Amygdala (tissue), 56 donors: ENCODE measurements at places on chromosomes 7 and 10.

DNA sequence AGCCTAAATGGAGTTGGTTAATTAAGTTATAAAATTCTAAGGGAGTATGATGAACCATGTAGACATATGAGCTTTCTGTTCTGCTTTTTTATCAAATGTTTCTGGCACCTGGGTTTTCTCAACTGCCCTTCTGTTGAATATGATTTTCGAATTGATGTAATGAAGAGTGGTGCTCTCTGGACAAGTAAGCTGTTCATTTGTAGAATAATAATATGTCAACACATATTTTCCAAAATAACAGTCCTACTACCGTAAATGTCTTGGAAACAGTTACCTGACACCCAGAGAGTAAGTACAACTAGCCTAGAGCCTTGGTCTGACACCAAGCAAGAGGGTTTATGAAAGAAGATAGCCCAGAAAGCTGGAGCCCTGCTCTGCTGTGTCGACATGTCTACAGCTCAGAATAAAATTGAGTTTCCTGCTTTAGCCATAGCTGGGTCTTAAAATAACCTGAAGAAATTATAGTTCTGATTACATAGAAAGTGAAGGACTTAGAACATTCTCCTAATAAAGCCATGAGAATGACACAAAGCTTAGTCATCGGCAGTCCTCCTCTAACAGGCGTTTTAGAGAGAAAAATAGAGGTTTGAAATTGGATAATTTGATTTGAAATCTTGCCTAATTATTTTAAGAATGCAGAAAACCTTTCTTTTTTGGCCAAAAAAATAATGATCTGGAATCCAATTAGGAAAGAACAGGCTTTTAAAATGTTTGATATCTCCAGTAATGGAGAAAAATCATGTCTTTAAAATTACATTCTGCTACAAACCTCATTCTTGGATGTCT, 25.1 kb downstream of the HDAC9 start:
- no peak for DNase-seq

- DNase-seq, result no peak
Measured at GRCh38 chr7:105800442-105800841, 76.0 kb downstream of the ATXN7L1 start.

DNA sequence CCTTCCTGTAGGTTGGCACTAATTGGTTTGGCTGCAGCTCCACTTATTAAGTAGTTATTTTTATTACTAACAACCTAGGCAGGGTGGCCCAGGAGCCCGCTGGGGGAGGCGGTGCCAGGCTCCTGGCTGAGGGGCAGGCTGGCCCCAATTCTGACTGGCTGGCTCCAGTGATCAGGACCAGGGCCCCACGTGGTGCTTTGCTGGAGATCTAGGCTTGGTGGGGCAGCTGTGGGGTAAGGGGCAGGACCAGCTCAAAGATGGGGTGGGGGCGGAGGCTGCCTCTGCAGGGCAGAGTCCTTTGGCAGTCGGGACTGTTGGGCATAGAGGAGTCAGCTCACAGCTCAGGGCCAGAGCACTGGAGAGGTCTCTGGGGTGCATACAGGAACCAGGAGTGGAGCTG, 2.4 kb downstream of the ASL start:
- DNase-seq, result no peak

GRCh38 chr10:6185039-6185716, 17.6 kb upstream of the PFKFB3 start:
- no peak for DNase-seq

GRCh38 chr7:107068156-107068555, 23.7 kb downstream of the PRKAR2B start:
- DNase-seq, result no peak

DNA sequence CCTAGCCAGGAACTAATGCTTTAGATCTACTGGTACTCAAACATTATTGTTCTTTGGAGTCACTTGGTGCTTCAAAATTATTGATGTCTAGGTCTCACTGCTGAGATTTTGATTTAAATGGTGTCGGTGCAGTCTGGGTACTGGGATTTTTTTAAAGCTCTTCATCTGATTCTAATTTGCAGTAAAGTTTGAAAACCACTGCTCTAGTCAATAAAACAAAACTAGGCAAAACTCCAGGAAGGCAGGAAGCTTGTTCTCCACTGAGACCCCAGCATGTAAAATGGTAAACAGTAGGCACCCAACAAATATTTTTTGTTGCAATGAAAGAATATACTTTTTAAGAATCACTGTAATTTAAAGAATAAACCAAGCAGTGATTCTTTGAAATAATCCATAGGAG, 49.7 kb downstream of the ADD3 start:
- no peak for DNase-seq

- DNase-seq, result no peak
Measured at GRCh38 chr10:104492329-104492940, 138.8 kb downstream of the CFAP58 start.

DNA sequence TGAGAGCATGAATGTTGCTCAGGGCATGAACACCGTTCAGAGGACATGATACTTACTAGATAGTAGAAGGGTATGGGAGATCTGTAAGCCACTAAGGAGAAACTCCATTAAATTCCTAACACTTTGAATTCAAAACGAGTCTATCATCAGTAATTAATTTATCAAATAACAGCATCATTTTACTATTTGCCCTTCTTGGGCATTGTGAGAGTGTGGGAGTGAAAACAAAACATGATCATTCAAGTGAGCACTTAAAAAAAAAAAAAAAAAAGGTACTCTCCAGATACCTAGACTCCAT, 20.5 kb upstream of the ASB15 start:
- DNase-seq, result no peak

- no peak for DNase-seq
Measured at GRCh38 chr10:4082861-4083260, 297.9 kb upstream of the KLF6 start.

GRCh38 chr10:24483701-24484100, 240.0 kb downstream of the ARHGAP21 start:
- DNase-seq, result no peak

DNA sequence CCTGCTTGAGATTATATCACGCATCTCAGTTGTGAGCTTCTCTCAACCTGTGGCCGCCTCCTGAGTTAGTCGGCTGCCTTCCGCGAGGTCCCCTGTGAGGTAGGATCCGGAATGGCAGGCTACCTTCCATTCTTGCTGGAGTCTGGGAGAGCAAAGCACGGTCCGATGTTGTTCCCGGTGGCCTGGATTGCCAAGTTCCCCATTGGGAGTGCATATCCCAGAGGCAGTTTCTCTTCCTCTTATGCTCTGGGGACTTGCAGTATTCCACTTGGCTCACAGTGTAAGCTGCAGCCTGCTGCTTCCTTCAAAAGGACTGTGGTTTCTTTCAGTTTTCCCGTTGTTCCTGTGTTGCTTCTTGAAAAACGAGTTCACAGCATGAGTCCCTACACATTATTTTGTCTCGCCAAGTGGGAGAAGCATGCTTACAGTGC, 225.4 kb upstream of the ZWINT start:
- no peak for DNase-seq

DNA sequence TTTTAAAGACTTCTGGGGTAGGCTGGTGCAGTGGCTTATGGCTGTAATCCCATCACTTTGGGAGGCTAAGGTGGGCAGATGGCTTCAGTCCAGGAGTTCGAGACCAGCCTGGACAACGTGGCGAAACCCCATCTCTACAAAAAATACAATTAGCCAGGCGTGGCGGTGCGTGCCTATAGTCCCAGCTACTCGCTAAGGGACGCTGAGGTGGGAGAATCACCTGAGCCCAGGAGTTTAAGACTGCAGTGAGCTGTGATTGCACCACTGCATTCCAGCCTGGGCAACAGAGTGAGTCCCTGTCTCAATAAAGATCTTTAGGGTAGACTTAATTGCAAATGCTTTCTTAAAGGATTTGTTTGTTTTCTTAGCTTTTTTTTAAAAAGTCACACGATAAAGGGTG, 29.3 kb downstream of the PTPN12 start:
- DNase-seq, result no peak

DNA sequence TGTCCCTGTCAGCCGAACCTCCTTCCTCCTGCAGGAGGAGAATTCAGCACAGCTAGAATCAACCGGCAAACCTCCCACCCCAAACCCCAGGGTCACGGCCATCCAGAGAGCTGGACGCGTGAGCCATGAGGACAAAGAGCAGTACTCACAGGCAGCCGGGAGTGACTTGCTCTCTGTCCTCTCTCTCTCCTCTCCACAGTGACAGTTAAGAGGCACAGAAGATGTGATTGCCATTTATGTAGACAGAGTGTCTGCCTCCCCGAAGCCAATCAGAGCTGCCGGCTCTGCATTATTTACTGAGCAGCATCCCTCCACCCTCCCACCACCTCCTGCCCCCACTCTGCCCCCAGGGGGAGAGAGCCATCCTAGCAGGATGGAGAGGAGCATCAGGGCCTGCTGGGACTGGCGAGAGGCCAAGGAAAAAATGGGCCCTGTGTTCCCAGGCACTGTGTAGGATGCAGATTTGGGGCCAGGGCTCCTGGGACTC, 4.3 kb downstream of the DDC start:
- DNase-seq, result no peak

GRCh38 chr10:23051855-23052331, 43.5 kb upstream of the MSRB2 start:
- DNase-seq, result no peak

- DNase-seq, result peak; percentile 71
Measured at GRCh38 chr7:5665094-5666025, 116.1 kb downstream of the RNF216 start.

DNA sequence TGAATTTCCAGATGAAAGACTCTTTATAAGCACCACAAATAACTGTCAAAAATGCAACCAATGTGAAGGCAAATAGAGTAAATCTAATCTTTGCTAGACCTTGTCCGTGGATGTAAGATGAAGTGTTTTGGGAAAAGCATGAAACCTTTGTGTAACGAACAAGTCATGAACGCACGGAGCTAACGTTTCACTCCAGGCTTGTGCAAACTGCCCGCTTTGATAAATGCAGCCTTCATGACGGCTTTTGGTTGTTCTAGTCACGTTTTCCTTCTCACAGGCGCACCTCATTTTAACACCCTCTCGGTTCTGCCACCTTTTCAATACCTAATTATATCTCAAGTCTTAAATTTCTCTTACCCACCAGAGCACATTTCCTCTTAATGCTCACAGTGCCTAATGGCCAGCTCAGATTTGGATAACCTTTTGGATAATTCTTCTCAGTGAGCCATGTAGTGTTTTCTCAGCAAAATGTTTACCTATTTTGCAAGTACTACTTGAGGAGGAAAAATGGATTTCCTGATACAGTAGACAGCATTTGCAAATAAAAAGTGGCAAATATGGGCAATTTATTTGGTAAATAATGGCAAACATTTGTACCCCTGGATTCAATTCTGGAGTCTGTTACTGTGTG, 63.2 kb downstream of the HECW1 start:
- DNase-seq, result no peak

DNA sequence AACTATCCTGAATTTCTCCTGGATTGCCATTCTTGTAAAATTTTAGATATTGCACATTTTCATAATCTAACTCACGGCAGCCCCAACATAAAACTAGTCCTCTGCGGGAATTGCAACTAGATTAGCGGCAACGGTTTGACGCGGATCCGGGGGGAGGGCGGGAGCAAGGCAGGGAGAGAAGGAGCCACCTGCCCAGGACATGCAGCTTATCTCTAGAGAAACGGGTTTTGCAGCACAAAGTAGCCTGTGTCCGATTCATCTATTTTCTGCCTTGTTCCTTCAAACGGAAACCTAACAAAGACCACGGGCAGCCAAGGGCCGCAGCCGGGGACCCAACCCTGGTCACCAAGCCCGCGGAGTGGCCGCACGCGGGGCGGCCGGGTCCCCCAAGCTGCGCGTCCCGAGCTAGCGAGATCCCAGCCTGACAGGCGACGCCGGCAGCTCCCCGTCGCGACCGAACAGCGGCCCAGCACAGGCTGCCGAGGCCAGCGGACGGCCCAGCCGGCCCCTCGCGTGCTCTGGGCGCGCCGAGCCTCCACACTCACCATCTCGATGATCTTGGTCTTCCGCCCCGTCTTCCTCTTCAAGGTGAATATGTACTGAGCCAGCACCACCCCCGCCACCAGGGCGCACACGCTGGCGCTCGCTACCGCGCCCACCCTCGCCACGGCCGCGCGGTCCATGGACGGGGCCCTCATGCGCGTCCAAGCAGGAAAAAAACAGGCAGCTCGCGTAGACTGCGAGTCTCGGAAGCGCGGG, at the start of gene NT5C3A:
TSS of gene NT5C3A (minus strand) at position 754 of the 759 bp plus-strand sequence. CDS start at position 683, 71 bp downstream.
- DNase-seq, result no peak

DNA sequence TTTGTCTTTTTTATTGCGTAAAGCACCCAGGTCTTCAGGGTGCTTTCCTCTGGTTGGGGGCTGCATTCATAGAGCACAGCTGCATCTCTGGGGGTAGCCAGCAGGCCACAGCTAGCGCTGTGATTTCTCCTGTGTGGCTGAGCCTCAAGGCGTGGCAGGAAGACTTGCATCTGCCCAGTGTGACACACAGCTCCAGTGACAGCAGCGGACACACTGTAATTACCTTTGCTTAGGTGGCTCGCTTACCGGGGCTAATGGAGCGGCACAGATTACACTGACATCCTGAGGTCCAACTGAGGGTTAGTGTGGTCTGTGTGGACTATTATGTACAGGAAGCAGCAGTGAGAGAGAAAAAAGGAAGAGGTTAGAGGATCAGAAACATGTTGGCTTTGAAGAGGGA, 27.1 kb downstream of the ABCB4 start:
- DNase-seq, result no peak

DNA sequence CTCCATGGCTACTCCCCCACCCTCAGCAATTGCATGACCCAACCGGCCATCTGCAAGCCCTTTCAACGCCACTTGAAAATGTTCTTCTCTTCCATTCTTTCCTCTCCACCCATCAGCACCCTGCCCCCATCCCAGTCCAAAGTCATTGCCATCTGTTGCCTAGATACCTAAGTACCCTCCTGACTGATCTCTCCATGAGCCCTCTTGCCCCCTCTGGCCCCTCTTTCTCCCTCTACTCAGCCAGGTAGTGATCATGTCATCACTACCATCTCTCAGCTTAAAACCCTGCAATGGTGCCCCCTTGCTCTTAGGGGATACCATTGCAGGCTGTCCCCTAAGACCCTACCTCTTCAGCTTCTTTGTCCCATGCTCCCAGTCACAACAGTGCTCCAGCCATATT, 30.5 kb upstream of the BTRC start:
- DNase-seq, result no peak

GRCh38 chr10:97331153-97331703, 3.3 kb downstream of the FRAT2 start:
- DNase-seq, result no peak

DNA sequence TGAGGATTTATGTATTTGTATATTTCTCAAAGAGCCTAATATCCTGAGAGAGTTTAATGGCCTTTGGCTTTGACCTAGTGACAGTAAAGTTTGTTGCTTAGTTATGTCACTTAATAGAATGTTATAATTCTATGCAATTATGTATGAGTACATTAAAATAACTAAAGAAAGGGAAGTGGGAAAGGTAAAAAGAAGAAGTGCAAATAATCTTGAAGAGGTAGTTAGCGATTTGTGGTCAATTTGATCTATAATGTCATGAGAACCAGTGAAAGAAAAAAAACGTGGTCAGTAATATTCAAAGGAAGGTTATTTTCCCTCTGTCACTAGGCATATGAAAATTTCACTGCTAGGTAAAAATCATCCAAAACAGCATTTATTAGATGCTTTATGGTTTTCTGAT, 143.4 kb upstream of the LSM8 start:
- DNase-seq, result no peak
